ENCODE measurements at places on chromosomes 5 and 9. TPM values are rescaled to one million over a fixed set of nuclear protein-coding genes. Genes with fewer than 3 reads are reported as not detected.
A peak's percentile ranks its signal among the peaks of the same experiment; 100 is the strongest.

GRCh38 chr9:107478805-107479204 is 10.8 kb downstream of the KLF4 start:
- DNase-seq: no peak

GRCh38 chr9:84754881-84755280 is 85.4 kb downstream of the NTRK2 start:
- peak; percentile 62 for DNase-seq

GRCh38 chr5:127987354-127988145 is 96.0 kb upstream of the SLC12A2 start:
- peak; percentile 8 for DNase-seq

DNA sequence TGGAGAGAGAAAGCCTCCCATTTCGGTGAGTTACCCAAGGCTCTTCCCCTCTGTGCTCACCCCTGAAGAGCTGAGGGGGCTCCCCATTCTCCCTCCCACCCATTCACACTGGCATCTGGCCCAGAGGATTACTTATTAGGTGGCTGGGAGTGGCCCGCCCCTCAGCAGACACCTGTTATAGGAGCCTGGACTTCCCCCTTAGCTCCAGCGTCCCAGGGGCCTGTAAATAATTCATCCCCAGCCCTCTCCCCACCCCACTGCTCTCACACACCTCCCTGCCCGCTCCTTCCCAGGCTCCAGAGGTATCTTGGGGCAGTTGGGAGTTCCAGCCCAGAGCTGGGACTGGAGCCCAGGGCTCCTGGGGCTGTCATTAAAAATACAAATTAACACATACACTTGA is 11.6 kb upstream of the SLC6A7 start:
- DNase-seq: no peak

DNA sequence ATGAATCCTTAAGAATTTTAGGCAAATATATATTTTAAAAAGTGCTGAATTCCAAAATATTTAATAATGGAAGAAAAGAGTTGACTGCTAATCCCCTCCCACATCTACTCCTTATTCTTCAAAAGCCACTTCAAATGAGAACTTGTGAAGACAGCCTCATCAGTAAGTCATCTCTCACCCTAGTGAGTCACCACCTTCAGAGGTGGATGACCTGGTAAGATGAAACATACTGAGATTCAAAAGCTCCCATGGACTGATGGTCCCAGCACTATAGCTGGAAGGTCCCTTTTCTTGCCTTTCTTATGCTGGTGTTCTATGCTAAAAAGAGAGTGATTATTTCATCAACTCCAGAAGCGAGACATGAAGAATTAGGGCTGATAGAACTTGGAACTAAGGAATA is 37.8 kb upstream of the SPDL1 start:
- no peak for DNase-seq

- DNase-seq: no peak
These were observed 101.6 kb upstream of the PCA3 start for GRCh38 chr9:76662476-76663281.

- no peak for DNase-seq
These were observed 110.5 kb downstream of the EPB41L4A start for GRCh38 chr5:112308608-112309007.

- DNase-seq: no peak
These were observed 13.0 kb upstream of the UBAC1 start for GRCh38 chr9:135974220-135974573.

DNA sequence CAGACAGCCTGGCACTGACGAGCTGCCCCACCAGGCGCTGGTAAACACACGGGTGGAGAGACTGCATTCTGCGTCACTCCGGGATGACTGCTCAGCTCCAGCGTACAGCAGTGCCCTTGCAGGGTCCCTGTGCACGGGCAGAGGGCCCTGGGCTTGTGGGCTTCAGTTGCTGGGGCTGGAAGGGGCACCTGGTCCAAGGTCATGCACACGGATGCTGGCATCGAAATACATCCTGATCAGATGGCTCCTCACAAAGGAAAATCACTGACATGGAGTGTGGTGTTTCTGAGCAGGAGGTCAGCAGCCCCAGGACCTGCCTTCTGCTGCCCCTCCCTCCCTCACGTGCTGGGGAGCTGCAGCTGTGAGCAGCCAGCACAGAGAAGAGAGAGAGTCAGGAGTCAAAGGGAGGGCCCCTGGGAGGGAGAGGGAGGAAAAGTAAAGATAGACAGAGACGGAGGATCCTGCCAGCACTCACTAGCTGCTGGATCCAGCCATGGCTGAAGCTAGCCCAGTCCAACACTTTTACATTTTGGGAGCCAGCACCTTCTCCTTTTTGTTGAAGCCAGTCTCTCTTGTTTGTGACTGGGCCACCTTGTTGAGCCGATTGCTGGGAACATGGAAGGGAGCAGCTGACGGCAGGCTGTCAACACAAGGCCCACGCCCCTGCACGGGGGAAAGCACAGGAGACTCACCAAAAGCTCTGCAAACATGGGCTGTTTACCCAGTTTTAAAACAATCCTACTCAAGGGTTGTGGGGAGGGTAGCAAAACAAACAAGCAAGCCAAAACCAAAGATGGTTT is 166.5 kb upstream of the PHYKPL start:
- DNase-seq: no peak

DNA sequence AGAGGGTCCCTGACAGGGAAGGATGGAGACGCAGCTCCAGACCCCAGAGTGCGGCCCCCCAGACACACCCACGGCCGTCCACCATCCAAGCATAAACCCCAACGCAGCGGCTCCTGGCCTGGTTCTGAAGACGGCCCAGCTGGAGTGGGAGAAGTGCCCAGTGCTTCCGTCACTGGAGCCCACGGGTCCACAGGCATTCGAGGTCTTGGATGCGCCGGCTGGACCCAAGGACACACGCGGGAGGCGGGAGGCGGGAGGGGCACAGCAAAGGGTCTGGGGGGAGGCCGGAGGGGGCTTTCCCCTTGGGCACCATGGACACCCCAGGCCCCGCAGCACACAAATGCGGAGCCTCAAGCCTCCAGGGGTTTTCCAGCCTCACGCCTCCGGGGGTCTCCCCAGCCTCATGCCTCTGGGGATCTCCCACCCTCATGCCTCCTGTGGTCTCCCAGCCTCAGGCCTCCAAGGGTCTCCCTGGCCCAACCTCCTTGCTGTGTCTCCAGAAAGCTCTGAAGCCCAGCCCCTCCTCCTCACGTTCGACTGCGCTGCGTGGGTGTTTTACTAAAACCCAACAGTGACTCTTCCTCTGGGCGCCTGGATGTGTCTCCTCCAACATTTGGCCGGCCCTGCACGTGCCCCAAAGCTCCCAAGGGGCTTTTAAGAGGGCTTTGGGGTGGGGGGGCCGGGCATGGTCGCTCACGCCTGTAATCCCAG is 15.2 kb downstream of the EXD3 start:
- peak; percentile 65 for DNase-seq

GRCh38 chr5:44619875-44620610 is 188.7 kb upstream of the MRPS30 start:
- DNase-seq: no peak

GABRA6 gene
- not detected for polyA plus RNA-seq

GRCh38 chr5:116671211-116671736 is 96.7 kb upstream of the SEMA6A start:
- DNase-seq: no peak

STK32A gene
- polyA plus RNA-seq: 0.66 TPM

ZDHHC21 gene
- polyA plus RNA-seq: 9.3 TPM

GRCh38 chr9:16134351-16134750 is 581.5 kb downstream of the CCDC171 start:
- DNase-seq: no peak

- DNase-seq: no peak
These were observed 24.2 kb downstream of the TRIO start for GRCh38 chr5:14167211-14167845.
